ENCODE measurements at places on chromosomes 4 and X.

DNA sequence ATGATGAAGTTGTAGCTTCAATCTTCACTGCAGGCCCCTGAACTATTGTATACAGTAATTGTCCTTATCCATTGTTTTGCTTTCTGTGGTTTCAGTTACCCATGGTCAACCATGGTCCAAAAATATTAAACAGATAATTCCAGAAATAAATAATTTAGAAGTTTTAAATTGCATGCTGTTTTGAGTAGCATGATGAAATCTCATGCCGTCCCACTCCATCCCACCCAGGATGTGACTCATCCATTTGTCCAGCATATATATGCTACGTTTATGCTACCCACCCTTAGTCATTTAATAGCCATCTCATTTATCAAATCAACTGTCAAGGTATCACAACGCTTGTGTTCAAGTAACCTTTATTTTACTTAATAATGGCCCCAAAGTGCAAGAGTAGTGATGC, 34.5 kb downstream of the IQCM start:
- no peak for DNase-seq

- no peak for DNase-seq
These were observed 54.4 kb downstream of the KLHL13 start for GRCh38 chrX:118062048-118062789.

GRCh38 chrX:107117993-107118321, 665 bp downstream of the RBM41 start:
- no peak for DNase-seq

DNA sequence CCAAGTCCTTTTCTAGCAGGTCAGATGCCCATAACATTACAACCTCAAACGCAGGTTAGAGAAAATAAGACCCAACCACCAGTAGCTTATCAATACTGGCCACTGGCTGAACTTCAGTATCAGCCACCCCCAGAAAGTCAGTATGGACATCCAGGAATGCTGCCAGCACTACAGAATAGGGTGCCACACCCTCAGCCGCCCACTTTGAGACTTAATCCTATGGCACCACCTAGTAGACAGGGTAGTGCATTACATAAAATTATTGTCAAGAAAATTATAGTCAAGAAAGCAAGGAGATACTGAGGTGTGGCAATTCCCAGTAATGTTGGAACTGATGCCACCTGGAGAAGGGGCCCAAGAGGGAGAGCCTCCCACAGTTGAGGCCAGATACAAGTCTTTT, 19.9 kb upstream of the TRIM61 start:
- DNase-seq = no peak

- no peak for DNase-seq
These were observed 60.4 kb downstream of the CXorf49B start for GRCh38 chrX:71823391-71824057.

DNA sequence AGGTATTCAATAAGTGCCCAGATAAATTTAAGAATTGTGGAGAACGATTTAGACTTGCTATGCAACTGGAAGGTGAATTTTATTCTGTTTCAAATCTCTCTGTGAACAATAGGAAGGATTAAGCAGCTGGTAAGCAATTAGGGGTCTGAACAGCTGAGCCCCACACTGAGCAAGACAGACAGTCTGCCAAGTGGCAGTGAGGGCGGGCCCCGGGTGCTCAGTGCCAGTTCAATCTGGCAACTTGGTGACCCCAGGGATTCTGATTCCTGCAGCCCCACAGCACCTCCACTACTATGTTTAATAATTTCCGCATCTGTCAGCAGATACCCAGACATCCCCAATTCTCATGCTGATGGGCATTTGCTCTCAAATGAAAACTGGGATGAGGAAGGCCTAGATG, 317.3 kb downstream of the PPP1R2C start:
- no peak for DNase-seq

DNA sequence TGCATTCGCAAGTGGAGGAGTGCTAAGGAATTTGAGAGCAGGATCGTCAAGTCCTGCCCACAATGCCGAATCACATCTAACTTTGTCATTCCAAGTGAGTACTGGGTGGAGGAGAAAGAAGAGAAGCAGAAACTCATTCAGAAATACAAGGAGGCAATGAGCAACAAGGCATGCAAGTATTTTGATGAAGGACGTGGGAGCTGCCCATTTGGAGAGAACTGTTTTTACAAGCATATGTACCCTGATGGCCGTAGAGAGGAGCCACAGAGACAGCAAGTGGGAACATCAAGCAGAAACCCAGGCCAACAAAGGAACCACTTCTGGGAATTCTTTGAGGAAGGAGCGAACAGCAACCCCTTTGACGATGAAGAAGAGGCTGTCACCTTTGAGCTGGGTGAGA, 100.2 kb upstream of the MED14 start:
- DNase-seq = no peak
